ENCODE measurements at places on chromosomes 12 and 14.

DNA sequence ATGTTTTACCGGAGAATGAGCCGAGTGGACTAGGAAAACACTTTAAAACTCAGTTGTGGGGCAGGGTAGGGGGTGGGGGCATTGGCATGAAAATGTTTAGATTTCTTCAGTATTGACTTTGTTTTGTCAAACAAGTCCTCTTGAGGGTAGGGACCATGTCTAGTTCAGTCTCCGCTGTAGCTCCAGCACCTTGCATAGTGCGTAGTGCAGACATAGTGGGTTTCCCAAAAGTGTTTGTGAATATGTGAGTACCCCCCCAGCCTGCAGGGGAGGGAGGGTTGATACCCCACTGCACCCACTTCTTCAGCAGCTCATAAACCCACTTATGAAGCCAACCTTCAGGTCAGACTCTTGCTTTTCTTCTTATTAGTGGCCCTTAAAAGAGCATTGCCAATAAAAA, 71.4 kb downstream of the TTC9 start:
- peaks cover 6% of the 10 kb centered on the region for H3K4me1 ChIP-seq
- H3K4me3 ChIP-seq: no peak overlapping the region
- DNase-seq: no peak
- peaks cover 7% of the 10 kb centered on the region for H3K27me3 ChIP-seq

GRCh38 chr14:67944605-67945004, 125.0 kb downstream of the RAD51B start:
- no peak overlapping the region for H3K27ac ChIP-seq
- no peaks in the 10 kb centered on the region for H3K4me1 ChIP-seq
- no peaks in the 10 kb centered on the region for H3K27me3 ChIP-seq
- no peak for DNase-seq

- no peaks in the 10 kb centered on the region for H3K27me3 ChIP-seq
- H3K27ac ChIP-seq: no peak overlapping the region
- DNase-seq: no peak
- H3K4me1 ChIP-seq: no peaks in the 10 kb centered on the region
Measured at GRCh38 chr14:50031602-50032313, 84.6 kb downstream of the VCPKMT start.

DNA sequence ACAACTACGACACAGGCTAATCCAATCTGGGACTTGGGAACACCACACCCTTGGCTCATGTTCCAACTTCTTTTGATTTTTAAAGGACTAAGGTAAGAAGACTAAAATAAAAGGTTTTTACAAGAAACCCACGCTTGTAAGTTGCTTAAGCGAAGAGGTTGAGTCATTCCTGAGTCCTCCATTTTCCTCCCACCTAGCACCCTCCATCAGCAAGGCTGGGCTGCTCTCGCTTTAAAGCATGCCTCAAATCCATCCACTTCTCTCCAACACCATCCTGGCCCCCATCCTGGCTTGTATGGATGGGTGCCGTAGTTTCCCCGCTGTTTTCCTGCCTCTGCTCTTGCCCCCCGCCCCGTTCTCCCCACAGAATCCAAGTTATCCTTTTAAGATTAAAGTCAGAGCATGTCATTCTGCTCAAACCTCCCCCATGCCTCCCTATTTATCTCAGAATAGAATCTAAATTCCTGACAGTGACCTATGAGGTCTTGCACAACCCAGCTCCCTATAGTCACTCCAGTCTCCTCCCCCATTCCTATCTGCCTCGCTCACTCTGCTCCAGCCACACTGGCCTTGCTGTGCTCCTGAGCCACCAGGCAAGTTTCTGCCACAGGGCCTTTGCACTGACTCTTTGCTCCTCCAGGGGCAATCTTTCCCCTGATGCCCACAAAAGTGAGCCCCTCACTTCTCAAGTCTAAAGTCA, 34.5 kb downstream of the SCARB1 start:
- H3K27me3 ChIP-seq: no peaks in the 10 kb centered on the region
- no peaks in the 10 kb centered on the region for H3K4me1 ChIP-seq
- H3K36me3 ChIP-seq: no peaks in the 10 kb centered on the region
- H3K4me3 ChIP-seq: no peak overlapping the region

DNA sequence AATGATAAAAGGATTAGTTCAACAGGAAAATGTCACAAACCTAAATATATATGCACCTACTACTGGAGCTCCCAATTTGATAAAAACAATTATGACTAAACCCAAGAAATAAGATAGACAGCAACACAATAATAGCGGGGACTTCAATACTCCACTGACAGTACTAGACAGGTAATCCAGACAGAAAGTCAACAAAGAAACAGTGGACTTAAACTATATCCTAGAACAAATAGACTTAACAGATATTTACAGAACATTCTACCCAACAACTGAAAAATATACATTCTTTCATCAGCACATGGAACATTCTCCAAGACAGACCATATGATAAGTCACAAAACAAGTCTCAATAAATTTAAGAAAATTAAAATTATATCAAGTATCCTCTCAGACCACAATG, 28.0 kb upstream of the LGR5 start:
- H3K27ac ChIP-seq: no peak overlapping the region
- no peak for DNase-seq
- H3K4me3 ChIP-seq: no peak overlapping the region
- H3K4me1 ChIP-seq: no peaks in the 10 kb centered on the region
- H3K27me3 ChIP-seq: no peaks in the 10 kb centered on the region
- H3K36me3 ChIP-seq: no peaks in the 10 kb centered on the region

- no peak overlapping the region for H3K27ac ChIP-seq
- peaks cover 37% of the 10 kb centered on the region for H3K36me3 ChIP-seq
- no peak for DNase-seq
Measured at GRCh38 chr14:68891851-68892660, 87.0 kb downstream of the ACTN1 start.

DNA sequence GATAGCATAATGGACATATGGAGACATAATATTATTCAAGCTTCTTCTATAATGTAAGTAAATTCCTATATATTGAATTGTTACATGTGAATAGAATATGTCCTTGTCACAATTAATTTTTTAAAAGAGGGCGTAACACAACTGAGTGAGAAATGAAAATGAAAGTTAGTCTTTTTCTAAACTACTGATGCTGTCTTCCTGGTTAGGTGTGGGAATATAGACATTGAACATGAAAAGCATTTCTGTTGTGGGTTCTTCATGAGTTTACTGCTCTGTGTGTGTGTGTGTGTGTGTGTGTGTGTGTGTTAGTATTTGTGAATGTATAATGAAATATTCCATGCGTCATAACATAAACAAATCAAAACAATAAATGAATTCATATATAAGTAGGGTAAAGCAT, 40.5 kb upstream of the RTL1 start:
- no peaks in the 10 kb centered on the region for H3K36me3 ChIP-seq
- no peaks in the 10 kb centered on the region for H3K4me1 ChIP-seq
- DNase-seq: peak; percentile 1
- no peak overlapping the region for H3K4me3 ChIP-seq
- no peaks in the 10 kb centered on the region for H3K27me3 ChIP-seq

DNA sequence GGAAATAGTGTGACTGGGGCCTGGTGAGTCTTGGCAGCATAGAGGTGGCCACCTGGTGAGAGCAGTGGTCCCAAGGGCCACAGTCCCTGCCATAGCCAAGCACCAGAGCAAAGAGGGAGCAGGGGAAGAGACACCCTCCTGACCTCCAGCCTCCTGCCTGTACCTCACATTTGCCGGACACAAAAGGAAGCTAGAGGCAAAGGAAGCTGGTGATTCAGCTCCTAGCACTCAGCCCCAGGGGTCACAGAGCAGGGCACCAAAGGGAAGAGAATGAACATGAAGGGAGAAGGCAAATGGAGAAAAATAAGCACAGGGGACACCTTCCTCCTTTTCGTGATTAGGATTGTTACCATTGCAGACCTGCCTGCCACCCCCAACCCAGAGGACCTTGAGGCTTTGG, 216.8 kb downstream of the ZFP36L1 start:
- H3K4me3 ChIP-seq: no peak overlapping the region
- no peaks in the 10 kb centered on the region for H3K36me3 ChIP-seq
- H3K27me3 ChIP-seq: no peaks in the 10 kb centered on the region
- H3K4me1 ChIP-seq: no peaks in the 10 kb centered on the region
- no peak for DNase-seq

DNA sequence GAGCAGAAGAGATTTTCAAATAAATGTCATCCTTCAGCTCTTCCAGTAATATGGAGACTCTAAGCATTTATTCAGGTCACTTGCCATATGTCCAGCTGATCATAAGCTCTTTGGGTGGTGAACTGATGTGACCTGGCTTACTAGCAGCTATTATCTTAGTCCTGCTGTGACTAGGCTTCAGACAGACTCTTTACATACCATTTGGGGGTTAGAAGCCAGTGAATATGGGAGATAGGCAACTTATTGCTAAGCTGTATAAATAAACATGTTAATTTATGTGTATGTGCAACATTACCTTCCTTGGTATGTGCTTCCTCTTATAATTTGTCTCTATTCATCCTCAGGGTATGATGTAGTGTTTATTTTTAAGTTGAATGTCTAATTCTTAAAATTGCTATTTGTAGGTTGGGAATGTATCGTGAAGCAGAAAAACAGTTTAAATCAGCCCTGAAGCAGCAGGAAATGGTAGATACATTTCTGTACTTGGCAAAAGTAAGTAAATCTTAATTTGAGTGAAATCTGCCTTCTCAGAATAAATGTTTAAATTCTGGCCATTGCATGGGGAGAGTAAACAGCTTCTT, 32.4 kb downstream of the TTC8 start:
- no peak overlapping the region for H3K27ac ChIP-seq
- no peaks in the 10 kb centered on the region for H3K4me1 ChIP-seq
- DNase-seq: no peak
- H3K36me3 ChIP-seq: no peaks in the 10 kb centered on the region

DNA sequence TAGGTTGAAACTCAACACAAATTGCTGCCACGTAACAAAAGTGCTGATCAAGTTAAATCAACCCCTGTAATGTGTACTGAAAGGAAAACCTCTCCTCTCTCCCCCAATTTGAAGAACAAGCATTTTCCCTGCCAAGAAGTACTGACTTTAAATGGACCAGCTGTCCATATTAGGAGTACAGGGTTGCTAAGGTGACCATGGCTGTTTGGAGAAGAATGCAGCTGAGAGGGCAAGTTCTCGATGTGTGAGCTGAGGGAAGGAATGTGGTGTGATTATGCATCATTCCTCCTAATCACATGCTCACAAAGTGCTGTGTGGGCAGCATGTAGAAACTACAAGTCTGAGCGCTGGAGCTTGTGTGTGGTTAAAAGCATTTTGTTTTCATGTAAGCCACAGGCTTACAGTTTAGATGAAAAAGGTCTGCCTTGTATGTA, 50.9 kb upstream of the CCT2 start:
- H3K27ac ChIP-seq: no peak overlapping the region
- H3K4me1 ChIP-seq: no peaks in the 10 kb centered on the region
- no peak overlapping the region for H3K4me3 ChIP-seq
- peaks cover 10% of the 10 kb centered on the region for H3K36me3 ChIP-seq

- H3K4me3 ChIP-seq: no peak overlapping the region
- peaks cover 11% of the 10 kb centered on the region for H3K4me1 ChIP-seq
- H3K27me3 ChIP-seq: no peaks in the 10 kb centered on the region
- H3K27ac ChIP-seq: no peak overlapping the region
- DNase-seq: no peak
Measured at GRCh38 chr14:103423050-103423461, 37.8 kb downstream of the MARK3 start.

- no peak for DNase-seq
- H3K36me3 ChIP-seq: no peaks in the 10 kb centered on the region
- no peaks in the 10 kb centered on the region for H3K27me3 ChIP-seq
- no peaks in the 10 kb centered on the region for H3K4me1 ChIP-seq
Measured at GRCh38 chr14:102293781-102294180, 11.2 kb downstream of the MOK start.

GRCh38 chr14:53942970-53943750, 13.5 kb downstream of the BMP4 start:
- no peak for DNase-seq
- H3K4me1 ChIP-seq: no peaks in the 10 kb centered on the region
- no peak overlapping the region for H3K4me3 ChIP-seq
- H3K27me3 ChIP-seq: peaks cover 15% of the 10 kb centered on the region

- H3K36me3 ChIP-seq: no peaks in the 10 kb centered on the region
- peaks cover 25% of the 10 kb centered on the region for H3K4me1 ChIP-seq
- H3K27me3 ChIP-seq: no peaks in the 10 kb centered on the region
- H3K27ac ChIP-seq: peak overlapping the region; percentile 69
Measured at GRCh38 chr14:102525219-102525928, 15.8 kb upstream of the ANKRD9 start.

- DNase-seq: peak; percentile 36
- H3K4me1 ChIP-seq: peaks cover 5% of the 10 kb centered on the region
- H3K36me3 ChIP-seq: no peaks in the 10 kb centered on the region
Measured at GRCh38 chr12:92574051-92574783, 128.6 kb upstream of the PLEKHG7 start.

GRCh38 chr12:121036810-121037326, 2.2 kb downstream of the OASL start:
- DNase-seq: no peak
- H3K27ac ChIP-seq: peak overlapping the region; percentile 41
- peak overlapping the region; percentile 58 for H3K4me3 ChIP-seq
- H3K4me1 ChIP-seq: peaks cover 60% of the 10 kb centered on the region

GRCh38 chr12:116127859-116128258, 149.6 kb downstream of the MED13L start:
- peaks cover 15% of the 10 kb centered on the region for H3K4me1 ChIP-seq
- no peak for DNase-seq

- H3K27ac ChIP-seq: no peak overlapping the region
- H3K27me3 ChIP-seq: no peaks in the 10 kb centered on the region
- DNase-seq: no peak
- H3K4me1 ChIP-seq: no peaks in the 10 kb centered on the region
- no peak overlapping the region for H3K4me3 ChIP-seq
- H3K36me3 ChIP-seq: no peaks in the 10 kb centered on the region
Measured at GRCh38 chr12:111240374-111240773, 128.5 kb downstream of the PHETA1 start.

GRCh38 chr14:90301668-90302090, 30.1 kb downstream of the NRDE2 start:
- no peak overlapping the region for H3K27ac ChIP-seq
- H3K4me1 ChIP-seq: no peaks in the 10 kb centered on the region
- no peaks in the 10 kb centered on the region for H3K27me3 ChIP-seq
- no peak overlapping the region for H3K4me3 ChIP-seq
- H3K36me3 ChIP-seq: peaks cover 45% of the 10 kb centered on the region
- DNase-seq: peak; percentile 20

GRCh38 chr12:58288190-58288589, 346.8 kb downstream of the ATP23 start:
- peaks cover 2% of the 10 kb centered on the region for H3K27me3 ChIP-seq
- H3K27ac ChIP-seq: no peak overlapping the region
- no peak for DNase-seq
- H3K4me3 ChIP-seq: no peak overlapping the region
